ENCODE measurements at places on chromosomes 5 and 9. TPM values are rescaled to one million over a fixed set of nuclear protein-coding genes. Genes with fewer than 3 reads are reported as not detected.

Gene SLC31A1
- total RNA-seq: 12.1 TPM

Gene ADRB2
- total RNA-seq: 0.52 TPM

Gene CBY3
- 0.67 TPM for total RNA-seq

Gene MVB12B
- total RNA-seq: 1.4 TPM

Gene GABRB2
- total RNA-seq: not detected

Gene GABRA6
- total RNA-seq: not detected

Gene OR1J2
- total RNA-seq: not detected

Gene CKMT2
- not detected for total RNA-seq

Gene MTREX
- 87.4 TPM for total RNA-seq

Gene INPP5E
- total RNA-seq: 21.3 TPM

Gene SH3TC2
- not detected for total RNA-seq

GRCh38 chr5:115033861-115034260, 135.8 kb downstream of the TRIM36 start:
- no peak overlapping the region for H3K27ac ChIP-seq
- no peaks in the 10 kb centered on the region for H3K4me1 ChIP-seq
- DNase-seq: no peak
- peaks cover 1% of the 10 kb centered on the region for H3K27me3 ChIP-seq

GRCh38 chr9:19481121-19481870, 72.5 kb downstream of the ACER2 start:
- no peak overlapping the region for H3K27ac ChIP-seq
- no peak overlapping the region for H3K4me3 ChIP-seq
- no peaks in the 10 kb centered on the region for H3K36me3 ChIP-seq

- H3K4me1 ChIP-seq: peaks cover 70% of the 10 kb centered on the region
- H3K4me3 ChIP-seq: peak overlapping the region; percentile 96
- peaks cover 37% of the 10 kb centered on the region for H3K36me3 ChIP-seq
- peak; percentile 69 for DNase-seq
- peak overlapping the region; percentile 89 for H3K27ac ChIP-seq
Observed at GRCh38 chr5:157266286-157267007, 524 bp downstream of the CYFIP2 start.

DNA sequence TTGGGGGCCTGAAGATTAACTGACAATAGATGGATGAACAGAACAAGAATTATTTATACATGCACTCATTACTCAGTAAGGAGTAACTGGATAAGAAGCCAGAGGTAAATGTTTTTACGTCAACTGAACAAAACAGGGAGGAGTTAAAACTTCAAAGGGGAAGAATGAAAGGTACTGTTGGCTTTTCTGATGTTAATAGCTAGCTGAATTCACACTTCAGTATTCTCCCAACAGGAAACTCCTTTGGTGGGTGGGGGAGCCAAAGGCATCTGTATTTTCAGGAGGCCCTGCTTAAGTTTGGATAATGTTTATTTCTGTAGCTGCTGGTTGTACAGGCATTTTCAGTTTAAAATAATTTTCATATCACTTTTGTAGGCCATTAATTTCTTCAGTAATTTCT, 23.2 kb upstream of the RFK start:
- H3K4me1 ChIP-seq: peaks cover 25% of the 10 kb centered on the region
- no peak overlapping the region for H3K27ac ChIP-seq
- no peaks in the 10 kb centered on the region for H3K27me3 ChIP-seq
- no peak overlapping the region for H3K4me3 ChIP-seq

DNA sequence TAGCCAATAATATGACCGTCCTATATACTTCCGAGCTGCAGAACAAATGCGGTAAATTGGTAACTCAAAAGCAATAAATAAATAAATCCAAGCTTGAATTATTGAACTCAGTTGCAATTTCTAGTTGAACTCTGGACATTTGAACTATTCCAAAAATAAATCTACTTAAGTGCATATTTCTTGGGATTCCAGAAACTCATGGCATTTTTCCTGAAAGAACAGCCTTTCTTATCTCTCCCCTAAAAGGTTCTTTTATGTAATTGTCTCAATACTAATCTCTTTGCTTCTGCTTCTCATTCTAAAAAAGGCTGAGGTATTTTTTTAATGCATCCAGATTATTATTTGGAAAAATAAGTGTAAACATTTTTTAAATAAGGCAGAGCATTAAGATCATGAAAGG, 131.7 kb downstream of the TRPM6 start:
- no peak for DNase-seq
- H3K27ac ChIP-seq: no peak overlapping the region
- no peaks in the 10 kb centered on the region for H3K4me1 ChIP-seq

- H3K4me3 ChIP-seq: no peak overlapping the region
- no peaks in the 10 kb centered on the region for H3K36me3 ChIP-seq
- no peak for DNase-seq
- no peak overlapping the region for H3K27ac ChIP-seq
Observed at GRCh38 chr5:93294996-93295395, 286.0 kb downstream of the NR2F1-AS1 start.

DNA sequence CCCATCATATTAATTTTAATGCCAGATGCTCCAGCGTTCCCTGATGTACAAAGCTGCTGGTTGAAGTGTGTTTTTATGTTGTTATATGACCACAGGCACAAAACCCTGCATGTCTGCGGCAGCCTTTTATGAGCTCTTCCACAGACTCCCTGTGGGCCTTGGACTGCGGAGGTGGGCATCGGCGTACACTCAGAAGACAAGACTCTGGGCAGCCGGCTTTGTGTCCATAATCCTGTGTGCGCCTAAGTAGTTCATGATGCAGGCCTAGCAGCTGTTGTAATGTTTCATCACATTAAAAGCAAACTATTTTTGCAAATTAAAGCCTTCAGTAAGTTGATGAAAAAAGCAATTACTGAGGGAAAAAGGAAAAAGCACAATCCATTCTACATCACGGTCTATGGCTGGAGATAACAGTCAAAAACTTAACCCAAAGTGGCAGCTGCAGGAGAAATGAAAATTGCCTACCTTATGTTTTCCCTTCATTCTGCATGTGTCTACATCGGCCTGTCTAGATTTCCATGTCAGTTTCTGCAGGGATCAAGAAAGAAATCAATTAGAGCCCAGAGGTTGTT, 78.8 kb downstream of the SEMA6A start:
- no peak overlapping the region for H3K4me3 ChIP-seq
- H3K27me3 ChIP-seq: no peaks in the 10 kb centered on the region
- peaks cover 8% of the 10 kb centered on the region for H3K4me1 ChIP-seq
- no peak overlapping the region for H3K27ac ChIP-seq
- no peaks in the 10 kb centered on the region for H3K36me3 ChIP-seq
- no peak for DNase-seq

GRCh38 chr9:12162181-12162815, 530.9 kb upstream of the TYRP1 start:
- H3K27me3 ChIP-seq: no peaks in the 10 kb centered on the region
- DNase-seq: no peak
- H3K4me1 ChIP-seq: no peaks in the 10 kb centered on the region
- no peak overlapping the region for H3K4me3 ChIP-seq
- no peaks in the 10 kb centered on the region for H3K36me3 ChIP-seq
- no peak overlapping the region for H3K27ac ChIP-seq

- H3K36me3 ChIP-seq: no peaks in the 10 kb centered on the region
- no peak for DNase-seq
- H3K4me3 ChIP-seq: no peak overlapping the region
- no peak overlapping the region for H3K27ac ChIP-seq
Observed at GRCh38 chr5:117463881-117464570, 889.4 kb upstream of the SEMA6A start.

GRCh38 chr9:27519466-27520465, 4.3 kb upstream of the IFNK start:
- no peaks in the 10 kb centered on the region for H3K36me3 ChIP-seq
- H3K4me1 ChIP-seq: peaks cover 4% of the 10 kb centered on the region
- no peaks in the 10 kb centered on the region for H3K27me3 ChIP-seq

DNA sequence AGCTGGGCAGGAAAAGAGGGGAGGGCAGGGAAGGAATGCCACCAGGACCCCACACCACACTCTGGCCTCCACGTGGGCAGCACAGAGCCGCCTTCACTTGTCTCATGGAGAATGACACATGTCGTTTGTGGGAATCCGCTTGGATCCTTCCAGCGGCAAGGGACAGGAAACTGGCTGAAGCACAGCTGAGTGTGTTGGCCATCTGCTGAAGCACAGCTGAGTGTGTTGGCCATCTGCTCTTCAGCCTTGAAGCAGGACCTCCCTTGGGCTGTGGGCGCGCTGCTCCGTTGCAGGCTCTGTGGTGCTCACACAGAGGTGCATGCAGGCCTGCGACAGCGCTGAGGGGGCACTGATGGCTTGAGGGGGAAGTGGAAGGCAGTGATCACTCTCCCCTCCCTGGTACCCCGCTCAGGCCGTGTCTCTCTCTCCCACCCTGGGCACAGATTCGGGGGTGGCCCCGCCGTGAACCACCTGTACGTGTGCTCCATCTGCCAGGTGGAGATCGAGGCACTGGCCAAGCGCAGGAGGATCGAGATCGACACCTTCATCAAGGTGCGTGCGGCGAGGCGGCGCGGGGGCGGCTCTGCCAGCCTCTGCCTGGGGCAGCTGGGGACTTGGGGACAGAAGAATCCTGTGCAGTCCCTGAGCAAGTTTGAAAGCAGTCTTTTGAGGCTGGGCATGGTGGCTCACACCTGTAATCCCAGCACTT, 40.6 kb downstream of the USP20 start:
- H3K27me3 ChIP-seq: no peaks in the 10 kb centered on the region
- no peak overlapping the region for H3K4me3 ChIP-seq
- H3K4me1 ChIP-seq: peaks cover 15% of the 10 kb centered on the region
- no peak for DNase-seq

- no peaks in the 10 kb centered on the region for H3K27me3 ChIP-seq
- no peaks in the 10 kb centered on the region for H3K4me1 ChIP-seq
- no peak overlapping the region for H3K27ac ChIP-seq
Observed at GRCh38 chr5:31809050-31809870, 170.3 kb downstream of the PDZD2 start.

- H3K4me3 ChIP-seq: no peak overlapping the region
- DNase-seq: no peak
- H3K27ac ChIP-seq: no peak overlapping the region
- no peaks in the 10 kb centered on the region for H3K36me3 ChIP-seq
- H3K4me1 ChIP-seq: no peaks in the 10 kb centered on the region
Observed at GRCh38 chr9:70609011-70609410, 194.6 kb upstream of the KLF9 start.

Measured in activated CD4-positive, alpha-beta memory T cell treated with anti-CD3 and anti-CD28 coated beads for 36 hours (primary cell).